ENCODE measurements at places on chromosomes 16 and 17. TPM values are rescaled to one million over a fixed set of nuclear protein-coding genes. Genes with fewer than 3 reads are reported as not detected.
A peak's percentile ranks its signal among the peaks of the same experiment; 100 is the strongest.

SCGB1C2 gene
- total RNA-seq, result not detected

FBXO47 gene
- total RNA-seq, result not detected

CD19 gene
- 0.10 TPM for total RNA-seq

TMEM220 gene
- 0.99 TPM for total RNA-seq

FBRS gene
- 21.1 TPM for total RNA-seq

MMP15 gene
- total RNA-seq, result 3.5 TPM

NPB gene
- total RNA-seq, result 3.8 TPM

HS3ST2 gene
- total RNA-seq, result not detected

HSD17B2 gene
- not detected for total RNA-seq

SLFN14 gene
- not detected for total RNA-seq

FBXO31 gene
- 13.1 TPM for total RNA-seq

TMC5 gene
- total RNA-seq, result not detected

PRSS33 gene
- total RNA-seq, result not detected

- DNase-seq, result no peak
These were observed 19.6 kb downstream of the RNF135 start for GRCh38 chr17:30990458-30990857.

GRCh38 chr17:4463818-4464476 lies 30.2 kb downstream of the SPNS3 start:
- no peak for DNase-seq

GRCh38 chr17:50396261-50397110 lies 837 bp downstream of the LRRC59 start:
- peak; percentile 35 for DNase-seq

DNA sequence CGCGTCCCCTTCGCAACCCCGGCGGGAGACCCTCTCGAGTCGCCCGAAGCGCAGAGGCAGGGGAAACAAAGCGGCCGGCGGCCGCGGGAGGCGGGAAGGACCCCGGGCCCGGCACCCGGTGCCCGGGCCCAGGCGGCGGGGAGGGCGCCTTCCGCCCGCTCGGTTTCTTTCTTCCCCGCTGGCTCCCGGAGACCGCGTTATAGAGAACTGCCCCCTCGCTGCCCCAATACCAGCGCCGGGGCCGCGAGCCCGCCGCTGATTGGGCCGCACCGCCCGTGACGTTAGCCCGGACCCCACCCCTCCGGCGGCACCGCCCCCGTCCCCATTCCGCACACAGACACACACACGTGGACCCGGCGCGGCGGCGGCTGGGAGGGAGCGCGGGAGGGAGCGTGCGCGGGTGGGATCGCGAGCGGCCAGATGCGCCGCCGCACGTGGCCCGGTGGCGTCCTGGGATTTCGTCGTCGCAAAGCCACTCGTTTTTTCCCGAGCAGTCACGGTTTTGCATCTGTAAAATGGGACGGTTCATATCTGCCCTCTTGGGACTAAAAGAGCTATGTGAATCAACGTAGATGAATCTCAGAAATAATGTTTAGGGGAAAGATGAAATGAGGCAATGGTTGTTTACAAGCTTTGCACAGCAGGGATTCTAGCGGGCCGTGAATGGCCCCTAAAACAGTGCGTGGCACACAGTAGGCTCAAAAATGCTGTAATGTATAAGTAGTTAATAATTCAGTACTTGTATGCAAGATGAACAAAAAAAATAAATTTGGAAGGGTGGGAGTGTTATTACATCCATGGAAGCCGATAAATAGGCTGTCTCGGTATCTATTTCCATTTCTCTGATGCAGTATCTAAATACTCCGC lies at the start of gene EPOP:
Gene EPOP, minus strand, starts transcription at position 209 of the 867 bp plus-strand sequence. CDS start 462 bp downstream, outside the sequence.
- peak; percentile 88 for DNase-seq

GRCh38 chr16:3646348-3646920 lies 8.1 kb upstream of the DNASE1 start:
- DNase-seq, result peak; percentile 73

- DNase-seq, result no peak
These were observed 27.0 kb downstream of the ZFPM1 start for GRCh38 chr16:88479793-88480760.

DNA sequence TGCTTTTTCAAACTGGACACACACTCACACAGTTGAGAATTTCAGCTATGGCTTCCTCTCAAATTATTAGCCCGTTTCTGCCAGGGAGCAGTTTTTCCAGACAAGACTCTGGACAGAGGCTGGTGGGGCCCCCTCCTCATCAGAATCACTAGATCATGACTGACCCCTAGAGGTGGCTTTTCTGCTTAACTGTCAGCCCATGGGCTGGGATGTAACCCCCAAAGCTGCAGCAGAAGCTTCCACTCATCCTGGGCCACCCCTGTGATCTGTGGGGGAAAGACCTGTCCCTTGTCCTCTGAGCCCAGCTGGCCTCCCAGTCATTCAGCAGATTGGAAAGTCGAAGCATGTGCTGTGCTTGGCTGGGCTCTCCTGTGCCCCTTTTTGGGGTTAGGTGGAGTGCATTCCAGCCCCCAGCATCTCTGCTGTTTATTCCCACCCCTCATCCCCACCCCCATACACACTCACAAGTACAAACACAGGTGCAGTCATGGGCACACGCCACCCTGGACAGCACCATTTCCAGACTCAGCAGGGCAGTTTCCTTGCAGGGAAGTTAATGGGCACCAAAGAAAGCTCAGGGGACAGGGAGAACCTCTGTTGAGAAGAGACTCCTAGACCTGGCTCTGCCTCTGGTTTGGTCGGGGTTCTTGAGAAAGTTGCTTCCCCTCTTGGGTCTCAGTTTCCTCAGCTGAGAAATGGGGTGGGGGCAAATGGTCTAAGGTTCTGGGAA lies 77.6 kb upstream of the RBL2 start:
- peak; percentile 14 for DNase-seq

DNA sequence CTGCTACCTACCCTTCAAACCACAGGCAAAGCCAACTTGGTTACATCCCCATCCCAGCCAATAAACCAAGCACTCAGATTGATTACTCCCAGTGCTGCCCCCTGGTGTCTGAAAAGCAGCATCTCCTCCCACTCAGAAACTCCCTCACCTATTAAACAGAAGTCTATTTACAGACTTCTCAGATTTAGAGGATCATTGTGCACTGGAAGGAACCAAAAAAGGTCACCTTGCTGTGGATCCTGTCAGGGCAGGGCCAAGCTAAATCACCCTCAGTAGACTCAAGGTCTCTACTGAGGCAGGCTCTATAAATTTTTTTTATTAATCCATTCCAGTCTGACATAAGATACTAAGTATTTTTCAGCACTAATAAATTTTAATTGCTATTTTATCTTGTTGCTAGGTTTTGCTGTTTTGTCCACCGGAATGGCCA lies 17.6 kb downstream of the HIGD1B start:
- peak; percentile 89 for DNase-seq

- DNase-seq, result no peak
These were observed 128.9 kb upstream of the RCVRN start for GRCh38 chr17:10033959-10034358.

DNA sequence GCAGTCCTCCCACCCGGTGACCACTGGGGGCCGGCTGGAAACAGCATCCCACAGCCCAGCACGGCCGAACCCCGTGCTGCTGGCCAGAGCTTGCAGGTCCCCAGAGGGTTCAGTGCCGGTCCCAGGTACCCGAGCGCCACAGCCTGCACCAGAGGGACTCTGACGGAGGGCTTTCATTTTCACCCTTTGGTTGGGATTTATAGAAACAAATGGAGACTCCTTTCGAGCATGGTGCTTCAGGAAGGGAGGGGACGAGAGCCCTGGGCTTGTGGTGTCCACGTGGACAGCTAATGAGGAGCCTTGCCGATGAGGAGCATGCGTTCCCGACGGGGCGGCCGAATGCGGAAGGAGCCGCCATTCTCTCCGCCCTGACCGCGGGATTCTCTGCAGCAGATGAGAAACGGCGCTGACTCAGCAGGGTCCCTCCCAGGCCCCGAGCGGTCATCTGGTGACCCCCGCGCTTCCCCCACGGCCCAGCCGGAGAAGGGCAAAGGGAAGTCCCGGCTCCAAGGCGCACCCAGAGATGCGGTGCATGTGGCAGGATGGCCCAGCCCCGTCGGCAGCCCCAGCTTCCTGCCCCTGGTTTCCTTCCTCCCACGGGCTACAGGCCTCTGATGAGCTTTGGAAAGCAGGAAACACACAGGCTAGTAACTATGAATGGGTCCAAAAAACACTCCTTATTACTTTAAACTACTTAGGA lies 9.8 kb downstream of the SLC38A10 start:
- no peak for DNase-seq

GRCh38 chr17:40348136-40348504 lies 16.4 kb downstream of the GJD3 start:
- DNase-seq, result no peak

- DNase-seq, result no peak
These were observed 492.3 kb upstream of the EEF2KMT start for GRCh38 chr16:5589812-5590373.

DNA sequence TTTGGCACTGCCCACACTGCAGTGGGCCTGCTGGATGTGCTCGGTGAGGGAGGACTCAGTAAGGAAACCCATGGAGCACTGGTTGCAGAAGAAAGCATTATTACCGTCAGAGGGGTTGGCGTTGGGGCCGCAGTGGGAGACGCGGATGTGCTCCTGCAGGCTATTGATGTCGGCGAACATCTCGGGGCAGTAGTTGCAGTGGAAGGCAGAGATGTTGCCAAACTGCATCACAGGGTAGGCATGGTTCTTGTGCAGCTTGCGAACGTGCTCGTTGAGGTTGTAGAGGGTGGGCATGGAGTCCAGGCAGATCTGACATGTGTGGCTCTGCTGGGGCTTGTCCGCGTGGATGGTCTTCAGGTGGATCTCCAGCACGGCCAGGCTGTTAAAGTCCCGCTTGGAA lies 218.4 kb downstream of the ZNF423 start:
- no peak for DNase-seq

DNA sequence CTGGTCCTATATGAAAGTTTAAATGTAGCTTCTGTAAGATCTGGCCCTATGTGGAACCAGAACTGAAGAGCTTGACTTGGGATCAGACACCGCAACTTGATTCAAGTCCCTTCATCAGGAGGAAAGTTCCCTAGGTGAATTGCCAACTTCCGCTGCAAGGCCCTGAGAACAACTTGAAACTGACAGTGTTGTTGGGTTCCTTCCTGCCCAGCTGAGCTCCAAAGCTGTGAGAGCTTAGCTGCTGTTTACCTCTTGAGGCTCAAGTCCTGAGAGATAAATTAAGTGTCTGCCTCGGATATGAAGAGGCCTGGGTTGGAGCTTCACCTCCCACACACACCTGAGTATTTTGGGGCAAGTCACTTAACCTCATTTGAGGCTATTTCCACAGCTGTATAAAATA lies 44.7 kb downstream of the REXO5 start:
- DNase-seq, result no peak

DNA sequence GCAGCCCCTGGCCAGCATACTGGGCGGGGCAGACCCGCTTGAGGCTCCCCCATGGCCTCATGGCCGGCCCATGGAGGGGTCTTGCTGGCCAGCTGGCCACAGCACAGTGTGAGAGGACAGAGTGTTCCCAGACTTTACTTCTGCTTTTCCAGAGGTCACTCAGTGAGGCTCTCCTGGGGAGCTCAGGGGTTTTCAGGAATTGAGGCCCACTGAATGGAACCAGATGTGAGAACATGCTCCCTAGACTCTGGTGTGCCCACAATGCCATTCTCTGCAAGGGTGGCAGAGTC lies 21.2 kb downstream of the ATP6V0D1 start:
- no peak for DNase-seq

DNA sequence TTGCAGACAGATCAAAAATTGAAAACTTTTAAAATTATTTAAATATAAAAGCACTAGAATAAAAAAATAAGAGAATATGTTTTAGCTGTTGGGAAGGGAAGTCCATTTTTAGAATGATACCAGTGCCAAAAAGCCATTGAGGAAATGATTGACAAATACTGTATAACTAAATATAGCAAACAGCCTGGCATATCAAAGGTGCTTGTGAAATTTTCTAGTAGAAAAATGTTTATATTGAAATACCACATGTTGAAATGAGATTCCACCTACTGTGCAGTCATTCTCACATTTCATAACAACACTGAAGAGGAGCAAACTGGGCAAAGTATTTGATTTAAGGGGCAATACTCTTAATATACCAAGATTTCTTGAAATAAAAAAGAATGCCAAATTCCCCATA lies 183.5 kb downstream of the PHKB start:
- no peak for DNase-seq

DNA sequence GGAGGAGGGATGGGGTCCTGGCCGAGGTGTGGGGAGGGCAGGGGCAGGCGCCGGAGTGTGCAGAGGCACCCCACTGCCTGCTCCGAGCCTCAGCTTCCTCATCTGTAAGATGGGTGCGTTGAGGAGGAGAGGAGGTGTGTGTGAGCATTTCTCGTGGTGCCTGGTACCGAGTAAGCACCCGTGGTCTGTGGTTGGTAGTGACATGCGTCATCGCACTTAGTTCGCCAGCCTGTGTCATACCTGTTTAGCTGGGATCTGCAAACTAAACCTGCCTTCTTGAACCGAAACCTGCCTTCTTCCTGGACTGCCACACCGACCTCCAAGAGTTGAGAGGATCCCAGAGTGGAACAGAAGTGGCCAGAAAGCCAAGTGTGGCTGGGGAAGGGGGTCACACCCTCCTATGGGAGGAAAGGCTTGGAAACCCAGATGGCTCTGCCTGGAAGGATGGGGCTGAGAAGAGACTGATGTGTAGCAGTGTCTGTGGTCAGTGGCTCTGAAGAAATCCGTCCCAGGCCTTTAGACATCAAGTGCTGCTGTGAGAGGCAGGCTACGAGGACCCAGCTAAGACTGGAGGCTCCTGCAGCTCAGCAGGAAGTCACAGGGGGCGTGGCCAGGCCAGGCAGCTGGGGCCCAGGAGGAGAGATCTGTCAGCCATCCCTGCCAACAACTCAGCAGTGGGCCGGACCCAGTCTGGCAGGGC lies 162.6 kb upstream of the PLCG2 start:
- DNase-seq, result no peak

DNA sequence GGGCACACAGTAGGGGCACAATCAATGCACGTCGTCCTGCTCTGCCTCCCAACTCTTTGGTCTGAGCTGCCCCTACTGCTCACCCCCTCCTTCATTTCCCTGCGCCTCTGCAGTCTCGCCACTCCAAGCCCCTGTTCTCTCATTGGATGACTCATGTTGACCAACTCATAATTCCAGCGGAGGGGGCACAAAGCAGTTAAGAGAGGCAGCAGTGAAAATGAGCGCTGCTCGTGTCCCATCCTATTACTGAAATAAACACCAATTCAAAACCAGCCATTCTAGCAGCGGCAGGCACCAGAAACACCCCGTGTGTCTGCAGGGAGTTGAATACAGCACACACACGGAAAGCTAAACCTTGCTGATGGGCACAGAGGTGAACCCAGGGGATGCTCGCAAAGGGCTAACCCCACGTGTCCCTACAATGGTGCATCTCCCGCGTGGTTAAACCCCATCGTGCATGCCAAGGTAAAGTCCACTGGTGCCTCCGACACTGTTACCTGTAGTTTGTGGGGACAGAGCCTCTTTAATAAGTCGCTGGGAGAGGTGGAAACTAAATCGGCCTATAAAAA lies 310.4 kb downstream of the XYLT1 start:
- DNase-seq, result no peak

GRCh38 chr17:13047011-13047606 lies 29.3 kb upstream of the ELAC2 start:
- DNase-seq, result no peak

- no peak for DNase-seq
These were observed 893 bp downstream of the GINS2 start for GRCh38 chr16:85687651-85688471.

GRCh38 chr17:49339354-49339753 lies 22.7 kb downstream of the ZNF652 start:
- DNase-seq, result no peak

Measured in SJCRH30 (cell line).